MCF 10A (cell line): ENCODE measurements at places on chromosomes 5 and 9. TPM values are rescaled to one million over a fixed set of nuclear protein-coding genes. Genes with fewer than 3 reads are reported as not detected.

- no peak overlapping the region for H3K4me3 ChIP-seq
- no peaks in the 10 kb centered on the region for H3K4me1 ChIP-seq
- peaks cover 5% of the 10 kb centered on the region for H3K36me3 ChIP-seq
- no peaks in the 10 kb centered on the region for H3K27me3 ChIP-seq
- no peak for DNase-seq
Observed at GRCh38 chr9:136329211-136329627, 1.9 kb downstream of the GPSM1 start.

Gene LCN2
- 7.7 and 41.6 TPM in 2 replicates for total RNA-seq

GRCh38 chr9:87516926-87517290, 19.2 kb downstream of the DAPK1 start:
- DNase-seq = no peak
- H3K36me3 ChIP-seq = no peaks in the 10 kb centered on the region
- H3K27me3 ChIP-seq = no peaks in the 10 kb centered on the region
- no peak overlapping the region for H3K27ac ChIP-seq
- no peak overlapping the region for H3K4me3 ChIP-seq
- H3K4me1 ChIP-seq = peaks cover 48% of the 10 kb centered on the region

DNA sequence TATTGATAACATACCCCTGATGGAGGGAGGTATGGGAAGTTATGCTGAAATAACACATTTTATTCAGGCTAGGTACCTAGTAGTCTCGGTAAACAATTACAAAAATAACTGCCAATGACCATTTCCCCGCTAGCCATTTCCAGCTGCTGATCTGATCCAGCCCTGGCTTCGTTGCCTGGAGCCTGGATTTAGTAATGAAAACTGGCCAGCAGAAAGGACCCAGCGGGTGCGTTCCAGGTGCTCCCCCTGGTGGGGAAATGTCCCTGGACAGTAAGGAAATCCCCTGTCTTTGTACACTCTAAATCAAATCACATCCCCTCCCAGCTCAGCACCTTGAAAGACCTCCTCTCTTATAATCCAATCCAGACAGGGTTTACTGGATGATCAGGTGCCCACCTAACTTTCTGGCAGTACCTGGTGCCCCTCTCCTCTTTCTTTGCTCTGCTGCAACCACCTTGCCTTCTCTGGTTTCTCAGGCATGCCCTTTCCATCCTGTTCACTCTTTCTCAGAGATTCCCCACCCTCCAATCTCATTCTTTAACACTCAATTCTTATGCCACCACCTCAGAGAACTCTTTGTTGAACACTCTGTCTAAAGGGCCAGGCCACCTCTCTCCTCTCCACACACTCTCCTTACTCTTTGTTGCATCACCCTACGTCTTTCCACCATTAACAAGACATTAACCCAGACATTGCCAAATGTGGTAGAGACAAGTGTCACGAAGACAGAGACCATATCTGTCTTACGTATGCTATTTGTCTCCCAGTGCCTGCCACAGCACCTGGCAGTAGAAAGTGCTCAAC, 50.1 kb upstream of the SMAD5 start:
- no peaks in the 10 kb centered on the region for H3K27me3 ChIP-seq
- no peak overlapping the region for H3K4me3 ChIP-seq
- no peaks in the 10 kb centered on the region for H3K36me3 ChIP-seq
- no peak overlapping the region for H3K27ac ChIP-seq
- peak; percentile 85 for DNase-seq
- no peaks in the 10 kb centered on the region for H3K4me1 ChIP-seq

- peak overlapping the region; percentile 58 for H3K4me3 ChIP-seq
- no peaks in the 10 kb centered on the region for H3K27me3 ChIP-seq
- H3K36me3 ChIP-seq = no peaks in the 10 kb centered on the region
- DNase-seq = peak; percentile 93
Observed at GRCh38 chr5:174503461-174504265, 220.7 kb upstream of the MSX2 start.

GRCh38 chr9:22986556-22986955, 539.9 kb downstream of the DMRTA1 start:
- H3K4me1 ChIP-seq = no peaks in the 10 kb centered on the region
- H3K27me3 ChIP-seq = peaks cover 57% of the 10 kb centered on the region
- H3K27ac ChIP-seq = no peak overlapping the region

- no peak for DNase-seq
- no peak overlapping the region for H3K27ac ChIP-seq
- H3K36me3 ChIP-seq = no peaks in the 10 kb centered on the region
- peaks cover 11% of the 10 kb centered on the region for H3K4me1 ChIP-seq
Observed at GRCh38 chr9:89943728-89944127, 338.9 kb downstream of the GADD45G start.

GRCh38 chr9:138037140-138037539, 159.6 kb downstream of the CACNA1B start:
- H3K4me1 ChIP-seq = no peaks in the 10 kb centered on the region
- no peak for DNase-seq
- H3K27ac ChIP-seq = no peak overlapping the region
- H3K36me3 ChIP-seq = no peaks in the 10 kb centered on the region
- H3K4me3 ChIP-seq = no peak overlapping the region

- H3K36me3 ChIP-seq = no peaks in the 10 kb centered on the region
- no peak for DNase-seq
- H3K27ac ChIP-seq = no peak overlapping the region
- H3K4me1 ChIP-seq = peaks cover 19% of the 10 kb centered on the region
Observed at GRCh38 chr5:142958944-142959682, 188.9 kb downstream of the ARHGAP26 start.

DNA sequence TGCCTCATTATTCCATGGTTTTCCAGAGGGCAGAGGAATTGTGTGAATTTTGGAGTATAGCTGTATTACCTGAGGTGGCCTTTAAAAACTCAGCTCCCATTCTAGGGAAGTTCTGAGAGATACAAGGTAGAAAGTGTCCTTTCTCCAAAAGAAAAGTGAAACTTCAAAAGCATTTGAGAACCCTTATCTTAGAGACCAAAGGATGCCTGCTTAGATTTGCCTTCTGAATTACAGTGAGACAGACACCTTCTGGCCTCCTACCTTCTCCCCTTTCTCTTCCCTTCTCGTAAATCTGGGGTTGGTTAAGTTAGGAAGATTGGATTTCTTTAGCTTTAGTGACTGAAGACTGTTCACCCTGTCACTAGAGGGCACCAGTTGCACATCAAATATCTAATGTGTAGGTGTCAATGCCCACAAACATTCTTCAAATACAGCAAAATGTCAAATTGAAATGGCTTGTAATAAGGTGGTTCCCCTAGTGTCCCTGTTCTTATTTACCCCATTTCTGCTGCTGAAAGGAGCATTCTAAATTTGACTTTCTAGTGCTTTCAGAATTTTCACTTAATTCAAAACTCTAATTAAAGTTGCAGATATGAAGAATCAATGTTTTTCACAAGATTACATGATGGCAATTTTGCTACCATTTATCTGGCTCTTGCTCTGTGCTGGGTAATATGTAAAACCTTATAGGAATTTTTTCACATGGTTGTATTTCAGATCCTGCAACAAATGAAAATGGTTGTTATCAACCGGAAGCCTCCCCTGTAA, 46.7 kb downstream of the PRRC1 start:
- peaks cover 5% of the 10 kb centered on the region for H3K4me1 ChIP-seq
- peaks cover 10% of the 10 kb centered on the region for H3K27me3 ChIP-seq
- DNase-seq = peak; percentile 89
- no peak overlapping the region for H3K27ac ChIP-seq
- H3K4me3 ChIP-seq = no peak overlapping the region

Gene TPPP
- total RNA-seq = 0.12 and 0.17 TPM in 2 replicates

DNA sequence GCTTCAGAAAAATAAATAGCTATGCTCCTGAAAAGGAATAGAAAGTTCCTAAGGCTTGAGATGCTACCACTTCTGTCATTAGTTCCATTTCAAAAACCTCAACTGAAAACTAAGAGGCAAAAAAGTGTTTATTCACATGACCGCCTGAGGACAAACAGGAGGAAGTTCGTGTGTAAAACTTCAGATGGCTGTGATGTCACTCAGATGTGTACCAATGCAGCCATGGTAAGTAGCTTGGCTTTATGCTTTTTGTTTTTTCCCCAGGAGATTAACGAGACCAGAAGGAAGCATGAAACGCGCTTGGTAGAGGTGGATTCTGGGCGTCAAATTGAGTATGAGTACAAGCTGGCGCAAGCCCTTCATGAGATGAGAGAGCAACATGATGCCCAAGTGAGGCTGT, 33.0 kb downstream of the LMNB1 start:
- peak overlapping the region; percentile 61 for H3K27ac ChIP-seq
- no peak overlapping the region for H3K4me3 ChIP-seq
- peaks cover 42% of the 10 kb centered on the region for H3K36me3 ChIP-seq
- no peak for DNase-seq
- no peaks in the 10 kb centered on the region for H3K27me3 ChIP-seq
- H3K4me1 ChIP-seq = peaks cover 11% of the 10 kb centered on the region

- H3K4me1 ChIP-seq = peaks cover 36% of the 10 kb centered on the region
- DNase-seq = peak; percentile 98
- H3K27me3 ChIP-seq = no peaks in the 10 kb centered on the region
- H3K27ac ChIP-seq = peak overlapping the region; percentile 98
Observed at GRCh38 chr5:167699432-167699831, 592.0 kb upstream of the WWC1 start.

Gene POLE3
- total RNA-seq = 51.8 and 54.0 TPM in 2 replicates

- no peak for DNase-seq
- no peaks in the 10 kb centered on the region for H3K4me1 ChIP-seq
- H3K4me3 ChIP-seq = peak overlapping the region; percentile 73
- no peaks in the 10 kb centered on the region for H3K27me3 ChIP-seq
- no peak overlapping the region for H3K27ac ChIP-seq
- H3K36me3 ChIP-seq = no peaks in the 10 kb centered on the region
Observed at GRCh38 chr5:95730011-95730700, 980 bp upstream of the RHOBTB3 start.

- no peak overlapping the region for H3K27ac ChIP-seq
- DNase-seq = no peak
- H3K4me1 ChIP-seq = peaks cover 7% of the 10 kb centered on the region
- H3K27me3 ChIP-seq = peaks cover 75% of the 10 kb centered on the region
- no peak overlapping the region for H3K4me3 ChIP-seq
- H3K36me3 ChIP-seq = no peaks in the 10 kb centered on the region
Observed at GRCh38 chr9:98627296-98627695, 81.4 kb downstream of the GABBR2 start.

- no peak overlapping the region for H3K27ac ChIP-seq
- DNase-seq = no peak
- no peaks in the 10 kb centered on the region for H3K4me1 ChIP-seq
- H3K27me3 ChIP-seq = no peaks in the 10 kb centered on the region
- peaks cover 2% of the 10 kb centered on the region for H3K36me3 ChIP-seq
Observed at GRCh38 chr5:90084342-90084741, 325.2 kb downstream of the CETN3 start.

GRCh38 chr5:88875341-88876234, 7.4 kb downstream of the MEF2C start:
- no peaks in the 10 kb centered on the region for H3K36me3 ChIP-seq
- peaks cover 61% of the 10 kb centered on the region for H3K27me3 ChIP-seq
- no peak overlapping the region for H3K4me3 ChIP-seq
- no peak for DNase-seq
- no peak overlapping the region for H3K27ac ChIP-seq

Gene SPAAR
- 0.27 and 0.72 TPM in 2 replicates for total RNA-seq

DNA sequence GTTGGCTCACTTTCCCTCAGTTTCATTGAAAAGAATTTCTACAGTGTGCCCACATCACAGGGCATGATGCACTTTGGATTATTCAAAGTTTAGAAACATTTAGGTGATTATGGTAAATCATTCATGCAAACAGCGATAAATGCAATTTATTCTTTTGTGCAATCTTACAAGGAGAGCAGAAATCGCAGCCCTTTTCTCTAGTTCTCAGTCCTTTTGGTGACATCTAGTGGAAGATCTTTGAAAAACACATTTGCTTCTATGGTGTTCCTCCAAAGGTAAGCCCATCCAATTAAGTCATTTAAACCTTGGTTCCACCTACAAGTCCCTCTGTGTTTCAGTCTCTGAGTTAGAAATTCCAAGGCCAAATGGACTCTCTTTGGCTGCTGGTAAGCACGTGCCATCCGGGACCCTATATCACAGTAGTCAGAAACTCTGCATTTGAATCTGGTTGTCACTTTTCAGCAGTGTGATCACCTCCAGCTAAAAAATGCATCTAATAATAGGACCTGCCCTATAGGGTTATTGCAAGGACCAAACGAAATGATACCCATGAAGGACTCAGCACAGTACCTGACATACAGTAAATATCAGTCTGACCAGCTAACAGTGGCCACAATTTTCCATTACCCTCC, 66.4 kb downstream of the MACROH2A1 start:
- peaks cover 48% of the 10 kb centered on the region for H3K36me3 ChIP-seq
- H3K4me3 ChIP-seq = no peak overlapping the region
- no peaks in the 10 kb centered on the region for H3K27me3 ChIP-seq
- H3K4me1 ChIP-seq = peaks cover 14% of the 10 kb centered on the region
- DNase-seq = peak; percentile 80

DNA sequence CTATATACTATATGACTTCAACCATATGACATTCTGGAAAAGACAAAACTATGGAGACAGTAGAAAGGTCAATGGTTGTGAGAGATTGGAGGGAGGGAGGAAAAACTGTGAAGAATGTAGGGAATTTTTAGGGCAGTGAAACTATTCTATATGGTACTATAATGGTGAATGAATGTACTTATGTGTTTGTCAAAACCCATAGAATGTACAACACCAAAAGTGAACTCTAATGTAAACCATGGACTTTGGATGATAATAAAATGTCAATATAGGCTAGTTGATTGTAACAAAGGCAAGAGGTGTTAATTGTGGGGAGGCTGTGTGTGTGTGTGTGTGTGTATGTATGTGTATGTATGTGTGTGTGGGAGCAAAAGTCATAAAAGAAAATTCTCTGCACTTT, 10.8 kb upstream of the STOM start:
- peaks cover under 1% of the 10 kb centered on the region for H3K4me1 ChIP-seq
- H3K27ac ChIP-seq = no peak overlapping the region
- DNase-seq = no peak
- no peak overlapping the region for H3K4me3 ChIP-seq
- no peaks in the 10 kb centered on the region for H3K36me3 ChIP-seq

Gene ANKS6
- total RNA-seq = 21.2 and 21.8 TPM in 2 replicates

GRCh38 chr5:124536333-124536732, 210.1 kb downstream of the ZNF608 start:
- no peaks in the 10 kb centered on the region for H3K27me3 ChIP-seq
- H3K36me3 ChIP-seq = no peaks in the 10 kb centered on the region
- H3K4me1 ChIP-seq = no peaks in the 10 kb centered on the region

DNA sequence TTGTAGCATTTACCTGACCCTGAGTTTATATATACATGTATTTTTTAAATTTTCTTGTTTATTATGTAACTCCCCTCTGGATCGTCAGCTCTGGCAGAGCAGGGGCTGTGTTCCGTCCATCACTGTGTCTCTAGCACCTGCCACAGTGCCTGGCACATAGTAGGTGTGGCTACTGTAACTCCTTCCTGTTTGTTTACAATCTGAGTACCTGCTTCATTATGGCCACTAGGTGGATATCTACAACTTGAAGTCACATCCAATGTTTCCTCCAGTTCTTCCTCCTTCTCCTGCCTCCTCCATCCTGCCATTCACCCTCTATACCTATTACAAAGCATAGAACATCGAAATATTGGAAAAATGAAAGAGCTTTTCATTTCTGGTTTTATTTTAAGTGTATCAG, 14.2 kb upstream of the PPP1R2B start:
- H3K4me1 ChIP-seq = peaks cover 4% of the 10 kb centered on the region
- H3K4me3 ChIP-seq = no peak overlapping the region
- H3K27me3 ChIP-seq = no peaks in the 10 kb centered on the region
- no peak for DNase-seq
